ENCODE measurements at places on chromosomes 12 and 14. TPM values are rescaled to one million over a fixed set of nuclear protein-coding genes. Genes with fewer than 3 reads are reported as not detected.
A peak's percentile ranks its signal among the peaks of the same experiment; 100 is the strongest.

- DNase-seq = no peak
Measured at GRCh38 chr12:121610239-121611149, 15.8 kb upstream of the ORAI1 start.

Gene KRT3
- not detected for total RNA-seq

- no peak for DNase-seq
Measured at GRCh38 chr14:65414961-65415589, 2.5 kb downstream of the FUT8 start.

Gene ANO2
- total RNA-seq = 20.7 TPM

GRCh38 chr12:49358483-49359141 lies 8.7 kb upstream of the SPATS2 start:
- DNase-seq = peak; percentile 66

DNA sequence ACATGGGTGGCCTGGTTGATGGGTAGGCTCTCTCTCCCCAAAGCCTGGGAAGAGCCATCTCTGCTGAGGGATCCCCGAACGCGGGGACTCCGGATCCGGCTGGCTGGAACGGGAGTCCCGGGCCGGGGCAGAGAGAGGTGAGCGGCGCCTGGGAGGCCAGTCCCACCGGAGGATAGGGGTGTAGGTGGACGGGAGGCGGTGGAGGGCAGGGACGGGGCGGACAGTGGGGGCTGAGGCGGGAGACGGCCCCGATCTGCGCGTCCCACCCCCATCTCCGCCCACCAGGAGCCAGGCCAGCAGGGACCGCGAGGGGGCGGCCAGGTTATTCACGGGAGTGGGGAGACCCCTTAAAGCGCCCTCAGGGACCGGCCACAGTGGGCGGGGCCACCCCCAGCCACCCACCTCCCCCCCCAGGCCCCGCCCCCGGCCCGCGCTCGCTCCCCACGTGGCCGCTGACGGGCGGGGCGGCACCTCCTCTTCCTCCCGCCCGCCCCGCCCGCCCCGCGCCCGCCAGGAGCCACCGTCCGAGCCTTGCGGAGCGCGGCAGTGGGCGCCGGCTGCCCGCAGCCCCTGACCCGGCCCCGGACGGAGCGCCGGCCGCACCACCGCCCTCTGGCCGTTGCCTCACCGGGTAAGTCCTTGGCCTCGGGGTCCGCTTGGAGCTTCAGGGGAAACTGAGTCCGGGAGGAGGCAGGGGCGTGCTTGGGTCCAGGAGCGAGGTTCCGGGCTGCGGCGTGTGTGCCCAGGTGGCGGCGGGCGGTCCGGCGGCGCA lies at the start of gene INF2:
Gene INF2 (plus strand): TSS at position 510 of the 772 bp plus-strand sequence. CDS start 11,748 bp downstream, outside the sequence.
- DNase-seq = no peak

DNA sequence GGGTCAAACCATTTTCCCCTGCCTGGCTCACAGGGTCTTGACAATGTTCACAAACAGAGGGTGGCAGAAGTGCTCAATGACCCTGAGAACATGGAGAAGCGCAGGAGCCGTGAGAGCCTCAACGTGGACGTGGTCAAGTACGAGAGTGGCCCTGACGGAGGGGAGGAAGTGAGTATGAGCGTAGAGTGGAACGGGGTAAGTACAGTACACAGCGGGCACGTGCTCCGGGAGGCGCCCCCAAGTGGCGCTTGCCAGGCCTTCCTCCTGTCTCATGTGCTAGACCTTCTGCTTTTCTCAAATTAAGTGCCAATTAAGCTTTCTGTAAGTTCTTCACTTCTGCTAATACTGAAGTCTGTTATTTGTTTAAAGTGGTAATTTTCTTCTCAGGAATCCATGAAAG lies 35.9 kb downstream of the XRCC3 start:
- DNase-seq = no peak

Gene TMPRSS12
- not detected for total RNA-seq

DNA sequence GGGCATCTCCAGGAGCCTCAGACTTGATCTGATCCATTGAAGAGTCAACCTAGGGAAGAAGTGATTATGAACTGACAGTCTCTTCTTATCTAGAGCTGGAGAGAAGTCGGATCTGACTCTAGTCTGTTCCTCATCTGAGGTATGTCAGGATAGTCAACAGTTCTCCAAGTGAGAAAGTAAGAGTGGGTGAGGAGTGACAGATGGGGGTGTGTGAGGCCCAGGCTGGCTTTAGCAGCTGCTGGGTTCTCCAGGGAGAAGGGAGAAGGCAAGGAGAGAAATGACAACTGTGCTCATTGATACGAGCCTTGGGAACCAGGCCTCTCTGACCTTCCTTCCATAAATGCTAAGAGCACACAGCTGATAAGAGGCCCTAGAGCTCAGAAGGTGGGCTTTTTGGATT lies 53.3 kb downstream of the IRAK3 start:
- DNase-seq = no peak

Gene PMEL
- total RNA-seq = 1.6 TPM

Gene HOXC12
- total RNA-seq = not detected

- DNase-seq = no peak
Measured at GRCh38 chr14:90114554-90114953, 52.8 kb downstream of the KCNK13 start.

GRCh38 chr12:97752129-97752528 lies 289.5 kb downstream of the RMST start:
- DNase-seq = no peak

Gene SETD3
- 118 TPM for total RNA-seq

GRCh38 chr14:63039866-63040265 lies 5.4 kb downstream of the KCNH5 start:
- no peak for DNase-seq

DNA sequence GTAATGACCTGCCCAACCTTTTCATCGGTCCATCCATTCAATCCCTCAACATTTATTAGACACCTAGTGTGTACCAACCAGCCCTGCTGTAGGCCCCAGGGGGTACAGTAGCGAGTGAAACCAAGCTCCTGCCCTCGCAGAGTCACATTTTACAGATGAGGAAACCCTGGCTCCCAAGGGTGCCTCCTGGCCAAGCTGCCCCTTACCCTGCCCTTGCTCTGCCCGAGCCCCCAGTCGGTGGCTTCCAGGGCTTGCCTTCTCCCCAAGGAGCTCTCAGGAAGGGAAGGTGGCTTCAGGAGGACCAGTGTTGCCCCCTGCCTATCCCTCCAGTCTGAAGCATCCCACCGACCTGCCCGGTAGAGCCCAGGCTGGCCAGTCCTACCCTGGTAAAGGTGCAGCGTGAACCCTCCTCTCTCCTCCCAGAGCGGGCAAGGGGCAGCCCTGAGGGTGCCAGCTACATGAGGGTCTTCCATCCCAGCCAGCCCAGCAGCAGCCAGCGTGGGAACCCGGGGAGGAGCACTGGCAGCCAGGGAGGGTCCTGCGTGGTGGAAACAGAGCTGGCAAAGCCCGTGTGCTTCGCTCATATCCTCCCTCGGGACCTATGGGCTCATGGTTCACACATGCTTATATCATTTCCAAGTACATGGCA lies 670 bp upstream of the BEGAIN start:
- DNase-seq = no peak

Gene NEMF
- total RNA-seq = 215 TPM

Gene PKP2
- total RNA-seq = 40.4 TPM

- DNase-seq = no peak
Measured at GRCh38 chr14:88324930-88325329, 1.9 kb upstream of the KCNK10 start.

DNA sequence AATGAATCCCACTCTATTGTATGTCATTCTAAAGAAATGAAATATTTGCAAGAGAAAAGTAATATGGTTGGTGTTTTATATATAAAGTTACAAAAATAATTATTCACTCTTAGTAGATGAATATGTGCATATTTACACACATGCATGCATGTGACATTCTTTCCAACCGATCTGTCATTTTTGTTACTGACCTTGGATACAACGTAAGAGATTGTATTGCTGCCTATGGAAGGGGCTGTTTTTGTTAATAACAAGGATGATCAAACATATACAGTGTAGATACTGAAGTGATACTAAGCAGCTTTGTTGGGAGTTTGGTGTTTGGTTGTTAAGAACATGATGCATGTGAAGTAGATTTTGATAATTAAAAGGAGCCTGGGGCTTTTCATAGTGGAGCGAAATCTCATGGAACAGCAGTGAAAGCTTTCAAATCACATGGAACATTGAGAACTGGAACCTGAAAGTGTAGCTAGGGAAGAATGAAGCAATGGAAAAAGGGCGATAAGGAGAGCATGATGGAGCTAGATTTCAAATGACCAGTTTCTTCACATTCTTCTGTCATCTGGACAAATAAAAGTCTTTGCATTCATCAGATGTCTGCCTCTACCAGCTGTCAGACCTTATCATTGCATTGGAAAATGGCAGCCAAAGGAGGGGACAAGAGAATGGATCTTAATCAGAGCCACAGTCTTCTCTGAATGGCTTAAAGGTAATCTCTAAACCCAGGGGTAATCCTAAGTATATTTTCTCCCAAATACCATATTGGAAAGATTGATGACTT lies 10.0 kb downstream of the BORCS5 start:
- DNase-seq = no peak

DNA sequence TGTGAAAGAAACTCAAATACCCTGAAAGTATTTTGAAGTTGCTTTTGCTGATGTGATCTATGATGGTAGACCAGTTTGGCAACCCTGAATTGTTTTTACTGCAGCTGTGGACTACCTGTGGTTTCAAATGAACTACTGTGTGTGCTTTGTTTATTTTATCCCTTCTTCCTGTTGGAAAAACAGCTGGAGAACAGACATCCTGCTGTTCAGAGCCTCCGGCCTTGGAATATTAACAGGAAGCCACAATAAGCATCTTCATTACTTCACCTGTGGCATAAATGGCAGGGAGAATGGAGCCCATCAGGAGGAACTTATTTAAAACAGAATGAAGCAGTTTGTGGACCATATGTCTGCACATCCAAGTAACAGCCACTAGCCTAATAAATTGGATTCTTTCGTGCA lies 104.8 kb downstream of the DUSP6 start:
- DNase-seq = no peak

Gene SLC8A3
- 0.20 TPM for total RNA-seq

Gene METTL17
- total RNA-seq = 129 TPM

DNA sequence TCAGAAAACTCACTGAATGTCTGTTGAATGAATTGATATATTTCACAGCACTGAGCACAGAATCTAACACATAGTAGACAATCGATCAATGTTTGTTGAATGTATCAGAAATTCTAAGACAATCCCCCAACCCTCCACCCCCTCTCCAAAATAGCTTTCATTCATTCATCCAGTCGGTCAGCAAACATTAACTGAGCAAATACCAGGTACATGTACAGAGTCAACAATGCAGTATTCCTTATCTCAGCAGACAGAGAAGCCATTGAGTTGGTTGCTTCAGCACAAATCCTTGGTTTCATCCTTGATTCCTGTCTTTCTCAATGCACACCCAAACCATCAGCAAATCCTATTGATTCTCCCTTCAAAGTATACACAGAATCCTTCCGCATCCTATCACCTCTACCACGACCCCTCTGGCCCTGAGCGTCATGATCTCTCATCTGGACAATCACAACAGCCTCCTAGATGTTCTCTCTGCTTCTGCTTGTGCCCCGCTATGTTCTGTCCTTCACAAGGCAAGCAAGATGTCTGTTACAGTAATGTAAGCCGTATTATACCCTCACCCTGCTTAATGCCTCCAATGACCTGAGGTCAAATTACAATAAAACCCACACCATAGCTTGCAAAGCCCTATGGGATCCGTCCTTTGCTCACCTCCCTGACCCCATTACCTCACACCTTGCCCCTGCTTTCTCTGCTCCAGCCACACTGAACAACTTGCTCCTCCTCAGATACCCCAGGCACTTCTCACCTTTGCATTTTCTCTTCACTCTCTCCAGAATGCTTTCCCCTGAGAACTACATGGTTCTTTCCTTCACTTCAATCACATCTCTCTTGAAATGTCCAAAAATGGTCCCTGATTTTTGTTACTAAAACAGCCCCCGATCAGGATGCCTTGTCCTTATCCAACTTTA lies 738.1 kb upstream of the TBX3 start:
- no peak for DNase-seq

DNA sequence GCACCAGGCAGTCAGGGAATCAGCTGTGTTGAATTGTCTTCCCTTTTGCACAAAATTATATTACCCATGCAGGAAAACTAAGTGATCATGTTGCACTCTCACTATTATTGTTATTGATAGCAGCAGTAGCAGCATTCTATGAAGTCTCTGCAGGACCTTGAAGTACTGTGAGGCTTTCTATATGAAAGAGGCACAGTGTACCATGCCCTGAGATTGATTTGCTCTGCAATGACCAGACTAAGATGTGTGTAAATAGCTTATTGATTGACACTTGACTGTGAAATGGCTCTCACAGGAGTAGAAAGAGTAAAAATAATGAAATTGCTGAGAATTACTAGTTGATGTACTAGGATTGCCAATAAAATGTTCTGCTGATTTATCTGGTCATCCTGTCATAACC lies 99.9 kb downstream of the KICS2 start:
- no peak for DNase-seq

Gene GALNT9
- total RNA-seq = 1.6 TPM

GRCh38 chr14:54796961-54797360 lies 105.7 kb downstream of the GCH1 start:
- no peak for DNase-seq

DNA sequence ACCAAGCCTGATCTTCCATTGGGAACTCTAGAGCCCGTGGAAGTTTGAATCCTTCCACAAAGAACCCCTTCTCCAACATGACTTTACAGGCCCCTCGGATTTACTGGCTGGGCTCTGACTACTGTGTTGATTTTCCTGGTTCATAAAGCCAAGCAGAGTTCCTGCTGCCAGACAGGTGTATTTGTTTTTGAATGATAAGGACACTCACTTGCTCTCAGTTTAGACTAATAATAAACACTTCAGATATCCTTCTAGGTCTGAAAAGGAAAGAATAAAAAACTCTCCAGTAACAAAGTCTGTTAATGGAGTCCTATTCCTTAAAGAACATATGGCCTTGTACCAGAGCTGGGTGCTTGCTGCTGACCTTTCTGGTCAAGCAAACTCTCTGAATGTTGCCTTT lies 31.0 kb downstream of the SIX1 start:
- no peak for DNase-seq

DNA sequence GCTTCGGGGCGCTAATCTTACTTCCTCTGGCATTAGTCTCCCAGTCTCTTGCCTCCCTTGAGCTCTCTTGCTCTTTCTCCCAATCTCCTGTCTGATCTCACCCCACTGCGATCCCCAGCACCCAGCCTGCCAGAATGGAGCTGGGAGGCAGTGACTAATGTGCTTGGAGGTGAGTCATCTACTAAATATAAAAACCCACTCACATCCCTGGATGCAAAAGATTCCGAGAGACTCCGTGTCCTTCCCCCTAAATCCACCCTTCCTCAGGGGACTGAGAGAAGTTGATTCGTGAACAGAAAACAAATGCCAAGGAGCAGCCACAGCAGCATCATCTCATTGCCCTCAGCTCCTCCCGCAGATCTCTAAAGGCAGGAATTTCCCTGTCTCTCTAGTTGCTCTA lies 45.7 kb upstream of the KCNA5 start:
- no peak for DNase-seq

Gene SPRING1
- total RNA-seq = 15.6 TPM

Gene C14orf132
- 13.4 TPM for total RNA-seq

DNA sequence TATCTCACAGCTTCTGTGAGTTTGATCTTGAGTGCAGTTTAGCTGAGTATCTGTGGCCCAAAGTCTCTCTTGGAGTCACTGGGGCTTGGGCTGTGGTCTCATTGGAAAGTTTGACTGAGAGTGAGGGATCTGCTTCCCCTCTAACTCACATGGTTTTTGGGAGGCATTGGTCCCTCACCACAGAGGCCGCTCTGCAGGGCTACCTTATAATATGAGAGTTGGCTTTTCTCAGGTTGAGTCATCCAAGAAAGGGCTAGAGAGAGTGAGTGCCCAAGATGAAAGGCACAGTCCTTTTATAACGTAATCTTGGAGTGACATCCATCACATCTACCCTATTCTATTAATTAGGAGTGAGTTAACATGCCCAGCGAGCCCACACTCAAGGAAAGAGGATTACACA lies 175.8 kb downstream of the SLC41A2 start:
- DNase-seq = no peak

- no peak for DNase-seq
Measured at GRCh38 chr12:1069846-1070245, 78.8 kb downstream of the ERC1 start.
